ENCODE measurements at places on chromosomes 2 and 18.
A peak's percentile ranks its signal among the peaks of the same experiment; 100 is the strongest.

- DNase-seq: no peak
Observed at GRCh38 chr18:70582981-70583380, 294.1 kb downstream of the SOCS6 start.

GRCh38 chr2:221241072-221241471 is 331.0 kb downstream of the EPHA4 start:
- DNase-seq: no peak

- no peak for DNase-seq
Observed at GRCh38 chr2:159753797-159754196, 41.5 kb downstream of the MARCHF7 start.

GRCh38 chr18:59075923-59076322 is 63.8 kb upstream of the SEC11C start:
- no peak for DNase-seq

- no peak for DNase-seq
Observed at GRCh38 chr18:29241199-29241598, 1064.3 kb upstream of the CDH2 start.

- peak; percentile 51 for DNase-seq
Observed at GRCh38 chr2:205947621-205948495, 138.1 kb downstream of the INO80D start.

DNA sequence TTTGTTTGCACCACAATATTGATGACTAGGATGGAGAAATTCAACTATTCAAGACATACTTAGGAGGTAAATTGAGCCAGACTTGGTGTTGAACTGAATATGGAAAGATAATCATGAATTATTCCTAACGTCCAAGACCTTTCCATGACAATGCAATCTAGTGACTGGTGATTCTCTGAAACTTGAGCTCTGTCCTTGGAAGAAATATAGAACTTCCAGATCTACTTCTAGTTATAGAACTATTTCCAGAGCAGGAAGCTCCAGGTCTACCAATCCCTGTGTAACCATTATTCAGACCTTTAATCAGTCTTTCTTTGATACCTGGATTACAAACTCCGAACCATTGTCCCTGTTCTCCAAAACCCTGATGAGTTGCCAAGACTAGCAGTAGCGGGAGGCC is 272.6 kb upstream of the SLC14A2 start:
- no peak for DNase-seq

DNA sequence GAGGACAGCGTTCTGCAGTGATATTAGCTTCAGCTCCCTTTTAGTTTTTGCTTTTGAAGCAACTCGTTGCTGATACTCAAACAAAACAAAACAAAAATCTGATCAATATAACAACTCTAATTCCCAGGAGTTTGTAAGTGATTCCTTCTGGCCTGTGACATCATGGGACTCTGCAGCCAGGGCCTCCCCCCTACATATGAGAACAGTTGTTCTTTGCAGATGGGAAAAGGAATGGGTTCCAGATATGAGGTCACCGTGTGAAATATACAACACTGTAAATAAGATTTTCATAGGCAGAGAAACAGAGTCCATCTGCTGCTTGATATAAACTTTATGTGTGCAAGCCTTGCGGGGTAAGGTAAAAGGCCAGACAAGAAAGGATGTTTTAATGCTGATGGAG is 56.7 kb downstream of the DIS3L2 start:
- no peak for DNase-seq

DNA sequence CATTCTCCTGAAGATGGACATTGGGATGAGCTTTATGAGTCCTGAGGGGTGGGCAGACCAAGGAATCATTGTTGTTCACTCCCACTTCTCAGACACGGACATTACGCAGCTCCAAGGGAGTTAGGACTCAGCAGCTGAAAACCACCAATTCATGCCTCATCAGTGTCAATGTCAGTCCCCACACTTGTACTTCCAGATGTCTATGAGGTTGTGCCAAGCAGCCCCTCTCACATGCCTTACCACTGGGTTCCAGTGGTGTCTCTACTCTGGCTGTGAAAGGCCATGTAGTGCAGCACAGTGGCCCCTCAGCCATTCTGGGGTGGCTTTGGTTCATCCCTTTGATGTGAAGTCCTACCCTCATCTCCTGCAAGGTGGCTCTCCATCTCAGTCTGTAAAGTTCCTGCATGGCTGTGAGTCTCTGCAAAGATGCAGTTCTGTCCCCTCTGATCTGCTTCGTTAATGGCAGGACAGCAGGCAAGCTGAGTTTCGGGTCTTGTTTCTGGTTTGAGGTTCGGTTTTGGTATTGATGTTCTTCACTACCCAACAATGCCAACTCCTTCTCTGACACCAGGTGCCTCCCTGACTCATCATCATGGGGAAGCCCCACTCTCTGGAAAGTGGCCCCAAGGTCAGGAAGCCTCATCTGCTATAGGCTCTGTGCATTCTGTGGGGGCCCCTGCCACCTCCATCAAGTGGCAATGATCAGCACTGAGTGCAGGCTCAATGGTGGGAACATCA is 14.0 kb upstream of the COL6A3 start:
- peak; percentile 63 for DNase-seq

- no peak for DNase-seq
Observed at GRCh38 chr2:211014376-211014775, 458.0 kb downstream of the CPS1 start.

DNA sequence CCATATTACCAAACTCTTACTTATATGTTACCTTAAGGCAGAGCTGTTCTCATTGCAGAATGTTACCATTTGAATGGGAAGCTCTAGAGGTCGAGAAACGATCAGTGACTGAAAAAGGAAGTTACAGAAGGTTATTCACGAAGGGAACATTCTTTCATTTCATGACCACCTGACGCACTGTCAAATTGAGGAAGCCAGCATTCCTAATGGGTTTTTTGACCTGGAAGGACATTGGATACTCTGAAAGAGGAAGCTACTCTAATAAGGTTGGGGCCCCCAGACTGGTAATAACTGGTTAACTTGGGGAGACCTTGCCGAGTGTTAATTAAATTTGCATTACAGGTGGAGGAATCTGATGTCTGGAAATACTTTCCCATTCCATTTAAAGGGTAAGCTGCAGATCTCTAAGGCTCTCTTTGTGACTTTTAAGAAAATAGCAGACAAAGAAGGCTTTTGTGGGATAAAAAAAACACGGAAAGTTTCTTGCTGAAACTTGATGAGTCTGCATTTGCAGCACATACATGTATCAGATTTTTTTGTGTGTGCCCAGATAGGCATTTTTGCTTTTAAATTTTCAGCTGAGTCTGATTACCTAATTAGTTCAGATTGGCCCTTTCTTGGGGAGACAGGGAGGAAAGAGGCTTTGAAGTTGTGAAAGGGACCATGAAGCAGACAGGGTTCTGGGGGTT is 137.1 kb downstream of the LTBP1 start:
- DNase-seq: no peak

DNA sequence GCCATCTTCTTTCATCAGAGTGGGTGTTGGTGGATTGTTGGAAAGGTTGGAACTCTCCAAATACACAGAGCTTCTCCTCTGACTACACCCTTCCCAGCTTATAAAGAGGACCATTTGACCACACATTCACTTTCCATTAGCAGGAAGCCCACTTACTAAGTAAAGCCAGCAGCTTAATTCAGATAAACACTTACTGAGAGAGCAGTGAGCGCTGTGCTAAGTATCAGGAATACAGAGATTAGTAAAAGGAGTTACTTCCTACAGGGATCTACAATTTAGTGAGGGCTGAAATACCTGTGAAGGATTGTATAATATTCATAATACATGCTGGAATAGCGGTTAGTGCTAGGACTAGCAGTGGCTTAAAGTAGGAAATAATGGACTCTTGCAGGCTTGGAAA is 343.0 kb downstream of the NYAP2 start:
- no peak for DNase-seq

DNA sequence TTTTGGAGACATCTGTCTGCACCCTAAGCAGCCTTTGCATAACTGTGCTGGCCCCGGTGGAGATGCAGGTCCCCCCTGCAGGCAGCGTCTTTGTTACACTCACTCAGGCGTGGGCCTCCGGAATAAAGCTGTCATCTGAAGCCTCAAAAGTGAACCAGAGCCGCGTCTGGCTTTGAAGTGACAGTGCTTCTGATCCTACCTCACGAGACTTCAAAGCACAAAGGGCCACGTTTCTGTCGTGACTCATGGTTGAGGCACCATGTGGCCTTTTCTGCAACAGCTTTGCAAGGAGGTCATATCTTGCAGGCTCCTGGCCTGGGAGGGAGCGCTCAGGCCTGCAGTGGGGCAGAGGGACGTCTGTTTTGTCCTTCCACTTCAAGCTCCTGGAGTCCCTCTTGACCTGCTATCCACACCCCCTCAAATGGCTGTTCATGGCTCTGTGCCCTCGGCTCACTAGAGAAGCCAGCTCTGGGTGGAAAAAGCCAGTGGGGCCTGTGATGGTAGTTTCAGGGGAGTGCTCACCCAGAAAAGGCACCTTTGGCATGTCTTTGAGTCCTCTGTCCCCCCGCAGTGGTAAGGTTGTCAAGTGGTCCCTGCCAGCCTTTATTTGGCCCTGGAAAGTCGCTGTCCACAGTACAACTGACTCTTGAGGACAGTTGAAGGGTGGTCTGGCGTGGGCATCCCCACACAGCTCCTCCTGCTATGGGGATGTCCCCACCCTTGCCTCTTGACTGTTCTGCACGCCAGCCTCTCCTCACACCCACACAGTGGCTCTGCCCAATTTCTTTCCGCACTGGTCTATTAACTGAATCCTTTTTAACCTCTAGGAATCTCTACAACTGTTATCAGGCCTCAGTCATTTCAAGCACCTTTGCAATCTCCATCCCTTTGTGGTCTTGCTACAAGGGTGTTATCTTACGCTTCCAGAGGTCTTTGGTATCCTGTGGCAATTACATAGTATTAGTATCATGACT is 19.3 kb downstream of the GPR55 start:
- DNase-seq: peak; percentile 81

GRCh38 chr2:6679471-6679870 is 186.2 kb downstream of the CMPK2 start:
- DNase-seq: no peak
